ENCODE measurements at places on chromosomes 12 and 14. TPM values are rescaled to one million over a fixed set of nuclear protein-coding genes. Genes with fewer than 3 reads are reported as not detected.

The APOF gene
- total RNA-seq, result not detected

DNA sequence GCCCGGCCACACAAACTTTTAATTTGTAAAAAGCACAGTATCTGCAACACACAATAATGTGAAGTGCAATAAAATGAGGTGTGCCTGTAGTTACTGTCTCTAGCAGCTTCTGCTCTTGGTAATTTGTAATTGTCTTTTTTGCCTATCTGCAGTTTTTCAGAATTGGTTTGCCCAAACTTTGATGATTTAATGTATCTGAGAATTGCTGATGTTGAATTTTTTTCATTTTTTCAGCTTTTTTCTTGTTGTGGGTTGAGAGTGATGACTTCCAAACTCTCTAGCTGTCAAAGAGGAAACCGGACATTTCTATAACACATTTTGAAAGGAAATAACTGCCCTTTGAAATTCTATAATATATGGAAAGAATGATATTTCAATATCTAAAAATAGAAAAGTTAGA is 236.9 kb downstream of the RERGL start:
- H3K27ac ChIP-seq, result no peak overlapping the region
- no peaks in the 10 kb centered on the region for H3K4me1 ChIP-seq
- H3K27me3 ChIP-seq, result no peaks in the 10 kb centered on the region
- no peaks in the 10 kb centered on the region for H3K36me3 ChIP-seq

- H3K36me3 ChIP-seq, result peaks cover 5% of the 10 kb centered on the region
- H3K4me3 ChIP-seq, result no peak overlapping the region
These were observed 6.4 kb upstream of the MAPK1IP1L start for GRCh38 chr14:55045087-55045486.

DNA sequence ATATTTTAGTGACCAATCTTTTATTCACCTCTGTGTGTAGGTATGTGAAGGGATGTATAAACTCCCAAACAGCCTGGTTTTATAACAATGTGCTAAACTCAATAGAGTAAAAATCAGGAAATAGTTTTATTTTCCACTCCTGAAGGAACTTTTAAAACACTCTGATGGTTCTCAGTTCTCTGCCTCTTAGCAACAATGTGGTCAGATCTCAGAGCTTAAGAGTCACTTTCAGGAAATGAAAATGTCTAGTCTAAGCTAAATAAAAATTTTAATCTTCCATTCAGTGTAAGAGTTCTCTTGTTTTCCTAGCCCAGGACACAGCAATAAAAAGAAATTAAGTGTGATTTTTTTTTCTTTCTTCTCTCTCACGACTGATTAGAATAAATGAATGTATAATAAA is 718.0 kb downstream of the C12orf50 start:
- H3K27ac ChIP-seq, result no peak overlapping the region
- no peaks in the 10 kb centered on the region for H3K36me3 ChIP-seq
- no peaks in the 10 kb centered on the region for H3K4me1 ChIP-seq
- no peaks in the 10 kb centered on the region for H3K27me3 ChIP-seq

DNA sequence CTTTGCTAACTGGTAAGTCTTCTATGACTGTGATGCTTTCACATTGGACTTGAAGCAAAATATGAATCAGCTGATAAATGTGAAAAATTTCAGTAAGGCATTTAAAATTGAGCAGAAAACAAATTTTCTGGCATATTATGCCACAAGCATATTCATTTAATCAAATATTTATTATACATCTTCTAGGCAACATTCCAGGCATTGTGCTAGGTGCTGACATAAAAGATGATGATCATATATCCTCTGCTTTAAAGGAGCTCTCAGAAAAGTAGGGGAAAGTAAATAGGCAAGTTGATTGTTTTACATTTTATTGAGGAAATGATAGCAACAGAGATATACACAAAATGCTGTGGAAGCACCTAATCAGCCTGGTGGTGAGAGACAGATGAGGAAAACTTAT is 248.9 kb downstream of the SLC16A7 start:
- H3K36me3 ChIP-seq, result no peaks in the 10 kb centered on the region
- H3K27me3 ChIP-seq, result no peaks in the 10 kb centered on the region
- H3K4me1 ChIP-seq, result peaks cover 5% of the 10 kb centered on the region
- peak; percentile 56 for DNase-seq

GRCh38 chr14:103121121-103121845 is 2.0 kb upstream of the TNFAIP2 start:
- no peak overlapping the region for H3K4me3 ChIP-seq
- H3K4me1 ChIP-seq, result peaks cover 29% of the 10 kb centered on the region
- no peak overlapping the region for H3K27ac ChIP-seq
- no peaks in the 10 kb centered on the region for H3K36me3 ChIP-seq

Measured in endothelial cell of umbilical vein (primary cell).